Cardiac atrium fibroblast (primary cell): ENCODE measurements at places on chromosomes 3 and 15. TPM values are rescaled to one million over a fixed set of nuclear protein-coding genes. Genes with fewer than 3 reads are reported as not detected.

The HDGFL3 gene
- 14.6 and 15.2 TPM in 2 replicates for total RNA-seq

The CATSPER2 gene
- total RNA-seq, result under 0.01 TPM in 1 of 2 replicates, not detected in the other

The CHDH gene
- under 0.01 TPM in 1 of 2 replicates, not detected in the other for total RNA-seq

The DHX30 gene
- total RNA-seq, result 37.7 and 44.9 TPM in 2 replicates

The BCL2A1 gene
- not detected in 2 replicates for total RNA-seq

The GOLGA8T gene
- not detected in 2 replicates for total RNA-seq

The MYZAP gene
- 0.54 TPM in 1 of 2 replicates, not detected in the other for total RNA-seq

The TLR9 gene
- not detected in 2 replicates for total RNA-seq

The LYZL4 gene
- total RNA-seq, result not detected in 2 replicates

The UBAP1L gene
- 0.16 and 0.36 TPM in 2 replicates for total RNA-seq

The IL12A gene
- 0.16 and 2.9 TPM in 2 replicates for total RNA-seq

The POLQ gene
- 0.36 and 0.97 TPM in 2 replicates for total RNA-seq

The CMTM7 gene
- 24.6 and 38.1 TPM in 2 replicates for total RNA-seq

The STAC gene
- total RNA-seq, result 0.18 and 0.32 TPM in 2 replicates

The ERICH6 gene
- total RNA-seq, result 0.32 TPM in 1 of 2 replicates, not detected in the other

The CCR5 gene
- total RNA-seq, result not detected in 2 replicates

The MKRN3 gene
- 0.16 TPM in 1 of 2 replicates, not detected in the other for total RNA-seq

The ACKR4 gene
- 0.54 and 1.5 TPM in 2 replicates for total RNA-seq

The AADACL2 gene
- total RNA-seq, result not detected in 2 replicates

The SI gene
- not detected in 2 replicates for total RNA-seq

The CPOX gene
- total RNA-seq, result 48.4 and 51.7 TPM in 2 replicates

The CRABP1 gene
- not detected in 2 replicates for total RNA-seq

The BDH1 gene
- 1.9 and 5.2 TPM in 2 replicates for total RNA-seq

The SAMMSON gene
- 0.16 TPM in 1 of 2 replicates, not detected in the other for total RNA-seq

The CSK gene
- 9.9 and 24.5 TPM in 2 replicates for total RNA-seq

The CAND2 gene
- under 0.01 and 0.49 TPM in 2 replicates for total RNA-seq

The PLD1 gene
- 33.0 and 42.1 TPM in 2 replicates for total RNA-seq

The REC114 gene
- total RNA-seq, result not detected in 2 replicates

The NR1I2 gene
- total RNA-seq, result not detected in 2 replicates

The NLGN1 gene
- 1.5 and 5.6 TPM in 2 replicates for total RNA-seq

The CEMIP gene
- 420 and 537 TPM in 2 replicates for total RNA-seq

The SAMD7 gene
- not detected in 2 replicates for total RNA-seq

The SNAPC5 gene
- total RNA-seq, result 11.7 and 17.0 TPM in 2 replicates

The CAMK1 gene
- total RNA-seq, result 25.1 and 30.7 TPM in 2 replicates

The CFAP161 gene
- total RNA-seq, result not detected in 2 replicates

The UBA7 gene
- 21.7 and 27.5 TPM in 2 replicates for total RNA-seq

The SHF gene
- 1.6 and 1.8 TPM in 2 replicates for total RNA-seq

The GPR15 gene
- total RNA-seq, result not detected in 2 replicates

The STAG1 gene
- 22.7 and 23.8 TPM in 2 replicates for total RNA-seq

The ITPKA gene
- total RNA-seq, result 0.49 TPM in 1 of 2 replicates, not detected in the other

The AHSG gene
- total RNA-seq, result not detected in 2 replicates

The MUSTN1 gene
- total RNA-seq, result not detected in 2 replicates

The NCBP2 gene
- 50.0 and 57.3 TPM in 2 replicates for total RNA-seq

The ANKRD34C gene
- total RNA-seq, result not detected in 2 replicates

The SLC6A11 gene
- not detected in 2 replicates for total RNA-seq

The STAB1 gene
- total RNA-seq, result 2.0 and 7.1 TPM in 2 replicates

The TICRR gene
- total RNA-seq, result 2.5 and 2.8 TPM in 2 replicates

The CLPX gene
- total RNA-seq, result 20.2 and 34.7 TPM in 2 replicates

The SMAD6 gene
- total RNA-seq, result 48.9 and 59.3 TPM in 2 replicates

The ACAD9 gene
- 30.5 and 42.1 TPM in 2 replicates for total RNA-seq

The DUOX2 gene
- total RNA-seq, result not detected in 2 replicates

The MYO5C gene
- total RNA-seq, result 0.81 TPM in 1 of 2 replicates, not detected in the other

The CPNE9 gene
- not detected in 2 replicates for total RNA-seq

The ATG7 gene
- total RNA-seq, result 34.5 and 37.4 TPM in 2 replicates

The ADAM10 gene
- 138 and 211 TPM in 2 replicates for total RNA-seq

The RAB43 gene
- total RNA-seq, result 29.6 and 36.6 TPM in 2 replicates

The PEAK1 gene
- total RNA-seq, result 35.4 and 59.9 TPM in 2 replicates

The FEZF2 gene
- not detected in 2 replicates for total RNA-seq
